C1 segment of cervical spinal cord (tissue), 14 donors: ENCODE measurements at places on chromosomes 6 and 20.

GRCh38 chr20:41242807-41243206 lies 74.7 kb downstream of the ZHX3 start:
- DNase-seq, result no peak

DNA sequence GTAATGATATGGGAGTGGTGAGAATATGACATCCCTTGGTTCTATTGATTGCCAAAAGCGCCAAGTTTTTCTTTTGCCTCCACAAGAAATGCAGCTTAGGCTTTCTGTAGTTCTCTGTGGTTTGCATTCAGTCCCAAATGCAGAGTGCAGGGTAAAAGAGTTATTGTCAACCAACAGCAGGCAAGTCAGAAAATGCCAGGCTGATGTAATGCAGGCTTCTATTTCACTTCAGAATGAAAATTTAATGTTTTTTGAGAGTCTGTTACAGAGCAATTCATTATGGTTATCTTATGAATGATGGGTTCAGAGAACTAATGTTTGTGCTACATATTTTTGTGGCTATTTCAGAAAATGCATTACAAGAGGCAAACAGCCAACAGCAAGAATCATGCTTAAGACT lies 293.5 kb downstream of the CENPW start:
- no peak for DNase-seq

DNA sequence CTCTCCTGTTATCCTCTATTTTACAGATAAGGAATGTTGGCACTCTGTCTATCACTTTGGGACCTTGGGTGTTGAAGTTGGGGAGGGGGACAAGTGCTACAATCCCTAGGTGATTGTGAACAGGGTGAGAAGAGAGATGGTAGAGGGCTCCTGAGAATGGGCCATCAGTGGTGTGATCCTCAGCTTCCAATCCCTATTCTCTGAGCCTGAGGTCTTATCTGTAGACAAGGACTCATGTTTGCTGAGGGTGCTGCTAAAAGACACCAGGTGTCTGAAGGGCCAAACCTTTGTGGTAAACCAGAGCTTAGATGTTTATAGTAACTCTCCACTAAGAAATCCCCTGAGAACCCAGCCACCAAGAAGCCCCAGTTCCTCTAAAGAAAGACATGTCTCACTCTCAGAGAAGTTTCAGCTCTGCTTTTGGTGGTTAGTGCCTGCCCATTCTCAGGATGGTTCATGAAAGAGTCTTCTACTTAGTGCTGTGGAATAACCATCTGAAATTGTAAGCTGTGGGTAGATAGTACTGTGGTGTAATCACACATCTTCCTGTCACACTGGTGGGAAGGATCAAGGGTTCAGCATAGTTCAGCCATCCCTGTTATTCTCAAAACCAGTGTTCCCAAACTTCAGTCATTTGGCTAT lies 58.2 kb upstream of the IL20RA start:
- DNase-seq, result no peak

DNA sequence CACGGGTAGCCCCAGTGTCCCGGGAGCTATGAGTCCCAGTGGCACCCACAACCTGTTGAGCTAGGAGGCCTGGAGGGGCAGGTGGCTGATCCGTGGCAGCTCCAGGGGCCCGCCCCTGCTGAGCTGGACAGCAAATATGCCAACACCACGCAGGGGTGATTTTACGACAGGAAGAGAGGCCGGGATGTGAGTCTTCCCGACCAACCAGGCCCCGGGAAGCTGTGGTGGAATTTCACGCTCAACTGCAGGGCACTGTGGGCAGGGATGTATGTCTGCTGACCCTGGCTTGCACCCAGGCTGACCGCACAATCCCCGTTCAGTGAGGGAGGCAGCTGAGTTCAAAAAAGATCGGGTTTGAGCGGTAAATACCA lies 183.9 kb downstream of the ERMARD start:
- no peak for DNase-seq

GRCh38 chr6:106084106-106084988 lies 1.8 kb upstream of the PRDM1 start:
- DNase-seq, result no peak

DNA sequence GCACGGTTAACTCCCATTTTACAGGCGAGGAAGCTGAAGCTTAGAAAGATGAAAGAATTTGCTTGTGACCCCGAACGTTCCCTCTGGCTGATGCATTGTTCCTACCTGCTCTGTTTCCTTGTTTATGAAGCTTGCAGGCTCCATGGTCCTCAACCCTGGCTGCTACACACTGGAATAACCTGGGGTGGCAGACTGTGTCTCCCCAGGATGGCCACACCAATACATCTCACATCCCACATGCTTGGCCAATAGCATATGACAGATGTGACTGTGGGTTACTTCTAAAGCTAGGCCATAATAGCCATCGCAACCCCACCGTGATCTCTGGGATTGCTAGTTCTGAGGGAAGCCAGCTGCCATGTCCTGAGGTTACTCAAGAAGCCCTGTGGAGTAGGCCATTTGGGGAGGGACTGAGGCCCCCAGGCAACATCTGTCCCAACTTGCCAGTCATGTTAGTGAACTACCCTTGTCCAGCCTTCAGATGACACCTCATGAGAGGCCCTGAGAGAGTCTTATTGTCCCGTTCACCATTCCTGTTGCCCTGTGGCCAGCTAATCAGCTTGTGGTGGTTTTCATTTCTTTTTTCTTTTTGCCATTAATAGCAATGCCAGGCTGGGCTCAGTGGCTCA lies 6.7 kb upstream of the FAM110A start:
- no peak for DNase-seq

- DNase-seq, result no peak
Measured at GRCh38 chr20:48298851-48299484, 513.7 kb upstream of the SULF2 start.

GRCh38 chr20:22740829-22741228 lies 156.5 kb upstream of the FOXA2 start:
- no peak for DNase-seq

DNA sequence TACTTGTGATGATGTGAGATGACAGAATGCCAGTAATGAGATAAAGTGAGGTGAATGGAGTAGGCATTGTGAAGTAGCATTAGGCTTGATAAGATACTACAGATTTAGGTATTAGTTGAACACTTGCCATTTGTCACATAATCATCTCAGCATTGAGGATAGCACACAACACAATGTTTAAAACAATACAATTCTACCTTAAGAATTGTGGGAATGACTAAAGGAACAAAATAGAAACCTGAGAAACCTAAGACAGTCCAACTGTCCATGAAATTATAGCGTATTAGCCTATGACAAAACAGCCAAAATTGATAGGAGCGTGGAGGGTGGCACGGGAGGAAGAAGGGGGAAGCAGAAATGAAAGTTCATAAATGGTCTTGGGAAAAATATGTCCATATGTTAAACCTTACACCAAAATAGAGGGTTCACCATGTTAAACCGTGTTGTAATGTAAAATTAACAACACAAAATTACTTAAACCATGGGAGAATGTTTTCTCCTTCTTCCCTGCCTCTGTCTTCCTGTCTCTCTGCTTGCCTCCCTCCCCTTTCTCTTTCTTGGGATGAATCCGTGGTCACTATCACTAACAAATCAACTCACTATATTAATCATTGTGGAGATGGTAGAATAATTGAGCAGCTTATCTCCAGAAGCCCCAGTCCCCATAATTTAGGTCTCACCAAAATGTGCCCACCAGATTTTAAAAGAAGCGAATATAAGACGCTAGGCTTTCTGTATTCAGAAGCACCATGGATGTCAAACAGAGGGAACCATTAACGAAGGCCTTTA lies 33.0 kb upstream of the HFE start:
- DNase-seq, result no peak

DNA sequence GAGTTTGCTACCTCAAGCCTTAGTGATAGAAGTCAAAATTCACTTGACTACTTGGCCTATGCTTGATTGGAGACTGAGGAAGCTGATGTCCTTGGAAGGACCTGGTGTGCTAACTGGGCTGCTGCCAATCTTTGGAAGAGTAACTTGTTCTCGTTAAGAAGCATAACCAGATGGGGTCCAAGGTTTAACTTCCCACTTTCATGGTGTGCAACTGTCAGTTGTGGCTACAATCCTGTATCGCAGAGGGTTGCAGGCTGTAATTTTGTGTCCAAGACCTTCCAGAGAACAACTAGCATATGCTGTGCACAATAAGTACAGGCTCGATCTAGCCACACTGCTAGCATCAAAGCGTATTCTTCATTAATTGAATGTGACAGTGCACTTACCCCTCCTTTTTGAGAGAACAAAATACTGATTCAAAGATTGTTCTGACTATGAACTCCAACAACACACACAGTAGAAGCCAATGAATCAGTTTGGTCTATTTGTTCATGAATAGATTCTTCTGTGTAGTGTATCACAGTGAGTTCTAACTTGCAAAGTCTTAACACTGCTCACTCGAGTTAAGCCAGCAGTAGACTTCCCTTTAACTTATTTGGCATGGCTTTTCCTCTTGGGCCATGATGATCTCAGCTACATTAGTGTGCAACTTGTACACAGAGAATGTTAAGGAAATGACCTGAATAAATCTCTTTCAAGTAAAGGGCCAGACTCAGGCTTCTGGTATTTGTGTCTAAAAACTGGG lies 15.8 kb upstream of the PLCB1 start:
- no peak for DNase-seq

DNA sequence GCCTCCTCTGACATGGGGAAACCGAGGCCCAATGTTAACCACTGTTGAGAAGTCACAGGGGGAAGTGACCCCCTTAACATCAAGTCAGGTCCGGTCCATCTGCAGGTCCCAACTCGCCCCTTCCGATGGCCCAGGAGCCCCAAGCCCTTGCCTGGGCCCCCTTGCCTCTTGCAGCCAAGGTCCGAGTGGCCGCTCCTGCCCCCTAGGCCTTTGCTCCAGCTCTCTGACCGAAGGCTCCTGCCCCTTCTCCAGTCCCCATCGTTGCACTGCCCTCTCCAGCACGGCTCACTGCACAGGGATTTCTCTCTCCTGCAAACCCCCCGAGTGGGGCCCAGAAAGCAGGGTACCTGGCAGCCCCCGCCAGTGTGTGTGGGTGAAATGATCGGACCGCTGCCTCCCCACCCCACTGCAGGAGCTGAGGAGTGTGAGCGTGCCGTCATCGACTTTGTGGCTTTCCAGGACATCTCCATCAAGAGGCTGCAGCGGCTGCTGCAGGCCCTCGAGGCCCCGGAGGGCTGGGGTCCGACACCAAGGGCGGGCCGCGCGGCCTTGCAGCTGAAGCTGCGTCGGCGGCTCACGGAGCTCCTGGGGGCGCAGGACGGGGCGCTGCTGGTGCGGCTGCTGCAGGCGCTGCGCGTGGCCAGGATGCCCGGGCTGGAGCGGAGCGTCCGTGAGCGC lies 1.6 kb downstream of the TNFRSF6B start:
- no peak for DNase-seq

GRCh38 chr20:35820715-35821114 lies 48.9 kb downstream of the PHF20 start:
- no peak for DNase-seq

- no peak for DNase-seq
Measured at GRCh38 chr6:93418033-93418407, 1.3 kb downstream of the EPHA7 start.

GRCh38 chr6:113489952-113490746 lies 367.0 kb upstream of the MARCKS start:
- DNase-seq, result no peak

GRCh38 chr6:53803081-53803860 lies 8.5 kb downstream of the LRRC1 start:
- DNase-seq, result no peak

DNA sequence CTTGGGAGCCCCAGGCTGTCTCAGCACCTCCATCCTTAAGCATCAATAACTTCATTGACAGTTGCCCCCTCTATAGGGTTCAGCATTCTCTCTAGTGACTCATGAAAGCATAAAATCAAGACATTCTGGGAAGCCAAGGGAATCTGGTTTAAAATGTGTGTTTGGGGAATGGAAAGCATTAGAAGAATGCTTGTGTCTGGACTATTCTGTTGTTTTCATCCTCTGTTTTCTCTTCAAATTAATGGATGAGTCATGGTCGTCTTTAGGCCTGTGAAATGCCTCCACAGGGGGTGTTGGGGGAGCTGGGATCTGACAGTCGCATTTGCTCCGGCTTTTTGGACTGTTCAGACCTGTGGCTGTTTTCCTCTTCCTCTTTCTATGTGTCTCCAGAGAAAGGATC lies 279.7 kb downstream of the CDC5L start:
- no peak for DNase-seq

DNA sequence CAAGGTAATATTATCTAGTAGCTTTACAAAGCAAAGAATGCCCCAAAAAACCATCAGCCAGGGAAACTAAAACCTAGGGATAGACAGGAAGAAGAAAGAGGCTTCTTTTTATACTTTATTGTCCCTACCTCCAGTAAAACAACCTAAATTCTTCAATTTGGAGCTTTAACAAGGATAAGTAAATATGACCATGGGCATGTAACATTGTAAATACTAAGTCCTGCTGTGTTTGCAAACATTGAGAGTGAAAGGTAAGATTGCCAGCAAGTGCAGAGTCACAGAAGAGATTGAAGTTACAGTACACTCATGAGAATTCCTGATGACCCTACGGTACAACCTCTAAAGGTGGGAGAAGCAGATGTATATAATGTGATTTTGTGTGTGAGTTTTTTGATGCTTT lies 117.2 kb downstream of the FOXO3 start:
- DNase-seq, result no peak

- no peak for DNase-seq
Measured at GRCh38 chr6:36884610-36885009, 1.1 kb upstream of the C6orf89 start.

GRCh38 chr6:3385660-3386151 lies 71.1 kb downstream of the SLC22A23 start:
- peak; percentile 81 for DNase-seq

- no peak for DNase-seq
Measured at GRCh38 chr20:2874456-2874855, 1.2 kb downstream of the PTPRA start.

- no peak for DNase-seq
Measured at GRCh38 chr6:128439627-128440026, 80.8 kb downstream of the PTPRK start.

- no peak for DNase-seq
Measured at GRCh38 chr6:129744201-129744879, 34.4 kb upstream of the ARHGAP18 start.

- no peak for DNase-seq
Measured at GRCh38 chr20:20755674-20756319, 43.4 kb upstream of the RALGAPA2 start.

- DNase-seq, result no peak
Measured at GRCh38 chr6:138509371-138509770, 10.1 kb upstream of the NHSL1 start.

DNA sequence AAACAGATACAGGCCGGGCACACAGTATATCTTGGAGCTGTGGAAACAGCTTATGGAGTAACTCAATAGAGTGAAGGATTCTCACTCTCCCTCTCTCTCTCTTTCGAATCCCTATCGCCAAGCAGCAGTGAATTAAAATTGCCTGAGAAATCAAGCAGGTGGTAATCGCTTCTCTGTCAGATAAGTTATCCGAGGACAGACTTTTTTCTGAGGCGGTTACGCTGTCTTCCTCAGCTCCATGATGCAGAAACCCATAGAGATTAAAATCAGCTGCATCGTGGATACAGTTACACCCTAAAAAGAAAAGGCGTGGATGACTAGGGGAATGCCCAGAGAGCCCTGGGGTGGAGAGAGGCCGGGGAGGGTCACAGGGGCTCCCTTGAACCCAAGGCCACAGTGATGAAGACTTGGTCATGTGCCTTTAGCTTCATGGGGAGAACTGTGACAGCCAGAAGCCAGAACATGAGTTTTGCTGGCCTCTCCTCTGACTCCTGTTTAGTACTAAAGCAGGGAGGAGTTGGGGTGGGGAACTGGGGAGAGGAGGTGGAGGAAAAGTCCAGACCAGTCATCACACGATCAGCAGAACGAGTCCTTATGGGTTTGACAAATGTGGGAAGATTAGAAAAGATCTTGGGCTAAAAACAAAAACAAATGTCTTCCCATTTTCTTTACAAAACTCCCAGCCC lies 138.8 kb upstream of the JARID2 start:
- DNase-seq, result no peak
